ENCODE measurements at places on chromosomes 7 and 10.

DNA sequence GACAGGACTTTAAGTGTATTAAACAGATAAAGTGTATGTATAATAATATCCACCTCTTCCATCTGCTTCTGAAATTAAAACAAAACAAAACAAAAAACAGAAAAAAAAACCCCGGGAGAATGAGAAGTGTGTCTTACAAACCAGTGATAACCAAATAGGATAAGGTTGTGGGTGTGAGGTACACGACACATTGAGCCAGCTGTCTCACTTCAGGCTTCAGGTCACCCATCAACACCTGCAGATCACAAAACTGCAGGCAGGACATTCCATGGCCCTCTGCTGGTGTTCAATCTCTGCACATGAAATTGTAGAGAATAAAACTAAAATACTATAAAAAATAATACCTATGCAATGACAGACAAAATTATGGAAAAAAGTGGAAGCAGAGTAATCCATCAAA lies 339.9 kb downstream of the SFMBT2 start:
- DNase-seq = no peak

- no peak for DNase-seq
These were observed 7.6 kb downstream of the FOXK1 start for GRCh38 chr7:4689668-4690067.

GRCh38 chr10:18044976-18045720 lies 93.4 kb downstream of the SLC39A12 start:
- no peak for DNase-seq

DNA sequence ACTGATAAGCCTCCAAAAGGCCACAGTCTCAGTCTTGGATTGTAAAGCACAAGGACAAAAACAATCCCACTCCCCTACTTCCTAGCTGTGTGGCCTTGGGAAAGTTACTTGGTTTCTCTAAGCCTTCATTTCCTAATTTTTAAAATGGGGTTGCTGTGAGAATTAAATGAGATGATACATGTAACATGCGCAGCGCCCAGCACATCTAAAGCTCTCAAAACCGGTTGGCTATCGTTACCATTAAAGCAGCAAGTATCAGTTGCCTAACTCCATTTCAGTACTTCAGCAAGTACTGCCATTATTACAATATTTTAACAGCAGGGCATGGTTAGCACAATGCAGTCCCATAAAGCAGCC lies 1.9 kb downstream of the NRCAM start:
- no peak for DNase-seq

DNA sequence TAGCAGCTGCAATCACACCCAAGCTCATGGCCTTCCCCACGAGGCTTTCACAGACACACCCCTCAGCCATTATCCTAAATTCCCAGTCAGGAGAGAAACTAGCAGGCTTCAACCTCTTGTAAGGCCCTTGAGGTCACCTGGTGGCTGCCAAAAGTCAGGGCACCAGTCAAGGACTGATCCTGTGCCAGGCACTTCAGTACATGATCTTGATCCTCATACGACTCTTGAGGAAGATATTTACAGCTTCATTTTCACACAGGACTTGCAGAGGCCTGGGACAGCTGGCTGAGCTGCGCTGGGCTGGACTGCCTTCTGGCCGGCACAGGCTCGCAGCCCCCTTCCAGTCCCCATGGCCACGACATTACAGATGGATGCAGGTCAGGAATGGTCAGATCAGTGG lies 8.8 kb downstream of the PDAP1 start:
- DNase-seq = no peak

DNA sequence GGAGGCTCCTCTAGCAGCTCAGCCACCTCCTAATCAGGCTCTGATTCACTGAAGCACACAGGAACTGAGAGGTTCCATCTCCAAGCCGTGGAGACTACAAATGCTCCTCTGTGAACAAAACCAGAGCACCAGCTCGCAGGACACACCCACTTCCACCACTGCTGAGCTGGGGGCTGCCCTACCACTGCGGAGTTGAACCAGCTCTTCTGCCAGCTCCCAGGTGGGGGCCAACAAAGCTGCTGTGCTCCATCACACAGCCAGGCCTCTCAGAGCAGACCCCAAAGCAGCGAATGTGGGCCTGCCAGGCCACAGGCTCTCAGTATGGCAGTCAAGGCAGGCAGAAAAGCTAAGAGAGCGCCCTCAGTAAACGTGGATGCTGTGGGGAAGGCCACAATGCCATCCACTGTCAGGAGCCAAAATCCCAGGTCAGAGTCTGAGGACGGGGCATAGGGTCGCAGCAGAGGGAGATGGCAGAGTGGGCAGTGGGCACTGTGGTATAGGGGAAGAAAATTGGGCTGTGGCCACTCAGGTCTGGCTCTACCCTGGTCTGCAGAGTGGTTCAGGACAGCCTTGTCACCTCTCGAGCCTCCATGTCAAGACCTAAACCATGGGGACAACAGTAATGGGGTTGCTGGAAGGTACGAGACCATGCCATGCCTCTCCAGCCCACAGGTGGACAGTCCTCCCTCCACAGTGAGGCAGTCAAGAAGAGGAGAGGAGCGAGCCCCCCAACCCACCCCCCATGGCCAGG lies 82.1 kb downstream of the GRID1 start:
- DNase-seq = no peak

DNA sequence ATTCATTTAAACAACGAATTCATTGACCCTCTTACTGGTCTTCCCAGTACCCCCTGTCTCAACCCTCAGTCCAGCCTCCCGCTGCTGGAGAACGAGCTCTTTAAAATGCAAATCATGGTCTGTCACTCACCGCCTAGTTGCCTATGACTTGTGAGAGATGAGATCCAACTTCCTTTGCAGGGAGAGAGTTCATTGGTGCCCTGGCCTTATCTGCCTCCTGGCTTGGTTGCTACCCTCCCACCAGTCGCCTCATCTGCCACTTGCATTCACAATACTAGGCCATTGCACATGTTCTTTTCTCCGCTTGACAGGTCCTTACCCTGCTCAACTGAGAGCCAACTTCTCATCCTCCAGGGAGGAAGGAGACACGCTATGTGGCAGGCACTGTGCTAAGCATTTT lies 54.0 kb upstream of the MXI1 start:
- DNase-seq = no peak

- DNase-seq = no peak
These were observed 862.6 kb downstream of the NRG3 start for GRCh38 chr10:82737549-82737948.

GRCh38 chr10:109996766-109997171 lies 11.0 kb upstream of the ADD3 start:
- DNase-seq = no peak

- no peak for DNase-seq
These were observed 751 bp downstream of the PAX2 start for GRCh38 chr10:100745882-100746783.

DNA sequence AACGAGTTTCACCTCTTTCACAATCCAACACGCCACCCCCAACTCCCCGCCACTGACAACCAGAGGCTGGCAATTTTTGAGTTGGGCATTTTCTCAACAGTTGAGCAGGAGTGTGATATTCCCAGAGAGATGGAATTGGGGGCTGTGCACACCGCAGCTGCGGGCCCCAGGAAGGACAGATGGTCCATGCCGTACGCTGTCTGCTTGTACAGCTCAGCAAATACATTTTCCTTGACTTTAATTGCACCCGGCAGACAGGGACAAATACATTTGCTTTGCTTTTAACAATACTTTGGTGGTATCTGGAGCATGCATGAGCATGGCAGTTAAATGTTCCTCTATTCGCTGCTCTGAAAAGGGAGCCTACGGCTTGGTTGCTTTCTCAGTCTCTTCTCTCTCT lies 354.2 kb upstream of the DPP6 start:
- no peak for DNase-seq

GRCh38 chr10:62853710-62854109 lies 37.5 kb upstream of the EGR2 start:
- no peak for DNase-seq

DNA sequence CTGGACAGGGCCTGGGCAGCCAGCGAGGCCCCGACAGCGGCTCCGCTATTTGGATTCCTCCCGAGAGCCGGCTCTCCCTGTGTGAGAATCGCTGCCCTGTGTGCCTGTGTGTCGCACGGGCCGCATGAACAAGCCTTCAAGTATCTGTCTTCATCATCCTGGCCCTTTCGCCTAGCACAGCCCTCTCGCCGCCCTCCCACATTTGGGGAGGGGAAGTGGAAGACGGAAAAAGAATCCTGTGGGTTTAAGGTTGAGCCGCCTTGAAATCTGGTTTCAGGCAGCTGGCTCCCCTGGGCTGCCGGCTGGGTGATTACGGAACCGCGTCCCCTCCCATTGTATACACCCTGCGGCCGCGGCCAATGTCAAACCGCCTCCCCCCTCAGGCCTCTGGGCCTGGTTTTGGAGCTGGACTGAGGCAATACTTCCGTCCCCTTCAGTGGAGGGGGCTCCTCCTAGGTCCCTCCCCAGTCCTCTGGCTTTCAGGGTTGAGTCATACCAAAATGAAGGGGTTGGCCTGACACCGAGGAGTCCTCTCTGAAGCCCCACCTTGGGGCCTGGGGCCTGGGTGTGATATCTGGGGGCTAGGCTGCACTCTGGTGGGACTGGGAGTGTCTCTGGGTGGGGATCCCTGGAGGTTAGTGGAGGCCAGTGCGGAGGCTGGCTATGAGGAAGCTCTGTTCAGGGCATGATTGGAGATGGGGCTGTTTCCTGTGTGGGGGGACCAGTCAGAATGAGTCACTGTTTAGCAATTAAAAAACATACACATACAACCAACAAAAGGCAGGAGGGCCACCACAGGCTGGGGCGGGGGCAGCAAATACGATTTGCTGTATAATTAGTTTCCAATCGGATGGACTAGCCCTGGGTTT lies 1.7 kb downstream of the TRIM8 start:
- DNase-seq = no peak

- peak; percentile 39 for DNase-seq
These were observed 1.0 kb downstream of the PDE1C start for GRCh38 chr7:32069116-32069650.

DNA sequence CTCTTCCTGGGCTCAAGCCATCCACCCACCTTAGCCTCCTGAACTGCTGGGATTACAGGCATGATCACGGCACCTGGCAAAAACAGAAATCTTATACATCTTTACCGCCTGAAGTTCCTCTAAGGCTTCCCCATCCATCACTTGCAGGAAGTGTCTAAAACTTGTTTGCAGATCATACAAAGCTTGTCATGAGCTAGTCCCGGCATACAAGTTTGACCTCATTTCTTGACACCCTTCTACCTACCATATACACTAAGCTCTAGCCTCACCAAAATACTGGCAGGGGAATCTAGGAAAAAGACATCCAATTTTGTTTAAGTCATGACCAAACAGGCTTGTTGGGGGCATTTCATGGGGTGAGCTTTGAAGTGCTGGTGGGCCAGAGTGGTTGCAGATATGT lies 14.5 kb downstream of the DNMBP start:
- no peak for DNase-seq

- no peak for DNase-seq
These were observed 2.6 kb upstream of the GATA3 start for GRCh38 chr10:8051851-8052257.

DNA sequence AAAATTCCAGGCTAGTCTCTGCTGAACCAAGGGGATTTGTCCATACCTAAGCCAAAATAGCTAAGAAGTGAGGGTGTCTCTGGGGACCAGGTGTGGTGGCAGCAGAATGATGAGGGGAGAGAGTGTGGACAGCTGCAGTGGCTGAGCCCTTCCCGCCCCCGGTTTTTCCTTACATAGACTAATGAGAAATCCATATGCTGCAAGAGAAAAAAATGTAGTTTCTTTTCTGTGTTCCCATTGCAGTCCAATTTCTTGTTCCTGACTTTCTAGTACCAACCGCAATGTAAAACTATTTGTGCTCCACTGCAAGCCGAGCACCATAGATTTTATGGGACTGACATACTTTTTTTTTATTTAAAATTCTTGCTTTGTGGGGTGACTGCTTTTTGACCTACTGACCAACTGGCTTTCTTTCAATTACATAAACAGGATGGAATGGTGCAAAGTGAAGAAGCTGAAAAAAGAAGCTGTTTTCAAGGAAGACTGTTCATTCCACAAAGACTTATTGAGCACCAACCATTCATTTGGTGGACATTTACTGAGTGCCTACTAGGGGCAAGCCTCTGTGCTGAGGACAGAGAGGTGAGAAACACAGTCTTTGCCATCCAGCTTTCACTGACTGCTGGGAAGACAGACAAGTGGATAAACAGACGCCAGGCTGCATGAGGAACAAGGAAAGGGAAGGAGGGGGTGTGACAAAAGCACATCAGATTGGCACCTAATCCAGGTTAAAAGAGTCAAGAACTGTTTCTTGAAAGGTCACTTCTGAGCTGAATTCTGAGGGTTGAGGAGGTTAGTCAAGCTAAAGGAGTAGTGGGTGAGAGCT lies 9.8 kb downstream of the CEP41 start:
- DNase-seq = peak; percentile 35

DNA sequence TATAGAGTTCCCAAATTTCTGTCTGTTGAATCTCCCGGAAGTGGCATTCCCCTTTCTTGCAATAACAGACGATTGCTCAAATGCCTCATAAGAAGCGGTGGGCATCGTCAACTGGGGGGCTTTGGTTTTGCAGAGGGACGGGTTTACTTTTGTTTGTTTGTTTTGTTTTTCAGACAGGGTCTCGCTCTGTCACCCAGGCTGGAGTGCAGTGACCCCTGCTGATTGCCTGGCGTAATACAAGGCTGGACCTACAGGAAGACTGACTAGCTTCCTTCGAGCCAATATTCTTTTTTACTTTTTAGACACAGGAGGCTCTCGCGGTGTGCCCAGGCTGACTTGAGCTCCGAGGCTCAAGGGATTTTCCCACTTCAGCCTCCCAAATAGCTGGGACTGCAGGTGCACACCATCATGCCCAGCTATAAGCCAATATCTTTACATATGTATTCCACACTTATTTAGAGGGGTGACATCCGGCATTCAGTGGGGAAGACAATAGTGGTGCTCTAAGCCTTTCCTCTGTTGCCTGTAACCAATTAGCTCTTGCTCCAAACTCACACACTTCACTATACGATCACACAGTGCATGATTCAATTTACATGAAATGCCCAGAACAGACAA lies 58.1 kb downstream of the FHIP2A start:
- no peak for DNase-seq

DNA sequence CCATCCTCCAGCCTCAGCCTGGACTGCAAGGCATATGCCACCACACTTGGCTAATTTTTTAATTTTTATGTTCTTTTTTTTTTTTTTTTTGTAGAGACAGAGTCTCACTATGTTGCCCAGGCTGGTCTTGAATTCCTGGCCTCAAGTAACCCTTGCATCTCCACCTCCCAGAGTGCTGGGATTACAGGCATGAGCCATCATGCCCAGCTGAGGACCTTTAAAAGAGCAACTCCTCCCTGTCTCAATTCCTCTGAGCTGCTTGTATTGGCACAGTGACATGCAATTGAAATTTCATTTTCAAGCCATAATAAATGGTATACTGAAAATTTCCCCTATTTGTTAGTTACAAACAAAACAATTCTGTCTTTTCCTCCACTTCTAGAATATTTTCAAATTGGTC lies 19.5 kb downstream of the DNAJB9 start:
- DNase-seq = no peak

All from NCI-H1694 treated with DMSO at 0.1 percent for 48 hours (cell line).